ENCODE measurements at places on chromosomes 4 and X. TPM values are rescaled to one million over a fixed set of nuclear protein-coding genes. Genes with fewer than 3 reads are reported as not detected.

The MAGEA2 gene
- not detected for total RNA-seq

GRCh38 chr4:15042529-15043167 is 40.4 kb downstream of the CPEB2 start:
- H3K36me3 ChIP-seq = no peaks in the 10 kb centered on the region
- peaks cover 61% of the 10 kb centered on the region for H3K4me1 ChIP-seq
- no peak for DNase-seq
- H3K27ac ChIP-seq = no peak overlapping the region
- no peak overlapping the region for H3K4me3 ChIP-seq

GRCh38 chrX:118742176-118742575 is 14.8 kb downstream of the IL13RA1 start:
- no peaks in the 10 kb centered on the region for H3K27me3 ChIP-seq
- H3K4me3 ChIP-seq = no peak overlapping the region
- no peak overlapping the region for H3K27ac ChIP-seq

The CSAG1 gene
- total RNA-seq = not detected

DNA sequence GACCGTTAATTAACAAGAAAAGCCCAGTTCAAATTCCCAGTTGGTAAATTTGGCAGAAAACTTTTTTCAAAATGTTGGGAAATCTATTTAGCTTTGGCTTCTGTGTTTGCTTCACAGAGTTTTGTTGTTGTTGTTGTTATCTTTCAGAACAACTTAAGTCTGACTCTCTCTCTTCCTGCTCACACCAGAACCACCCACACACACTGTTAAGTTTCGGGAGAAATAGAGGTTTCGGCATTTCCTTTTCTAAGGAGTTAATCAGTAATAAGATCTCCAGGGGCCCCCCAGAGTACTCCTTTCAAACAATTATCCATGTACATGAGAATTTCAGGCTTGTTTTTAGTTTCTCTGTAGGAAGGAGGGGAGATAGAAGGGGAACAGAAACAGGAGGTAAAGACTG is 106.2 kb upstream of the PTCHD1 start:
- no peak overlapping the region for H3K27ac ChIP-seq
- no peaks in the 10 kb centered on the region for H3K36me3 ChIP-seq
- H3K4me3 ChIP-seq = no peak overlapping the region
- no peak for DNase-seq
- no peaks in the 10 kb centered on the region for H3K27me3 ChIP-seq

DNA sequence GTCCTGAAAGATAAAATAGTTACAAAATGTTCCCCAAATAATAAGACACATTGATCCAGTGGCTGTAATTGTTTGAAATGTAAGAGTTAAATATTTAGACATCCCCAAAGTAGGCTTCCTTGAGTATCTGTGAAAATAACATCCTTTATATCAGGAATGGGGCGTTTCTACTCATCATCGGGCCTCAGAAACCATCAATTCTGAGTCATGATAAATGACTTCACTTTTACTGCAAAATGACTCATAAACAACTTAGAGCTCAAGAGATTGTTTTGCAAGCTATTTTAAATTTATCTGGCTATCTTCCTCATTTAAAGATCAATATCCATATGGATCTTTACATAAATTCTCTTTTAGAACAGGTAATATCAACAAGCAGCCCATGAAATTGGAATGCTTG is 369.4 kb upstream of the CNKSR2 start:
- H3K4me3 ChIP-seq = no peak overlapping the region
- H3K27ac ChIP-seq = no peak overlapping the region
- no peaks in the 10 kb centered on the region for H3K36me3 ChIP-seq
- H3K27me3 ChIP-seq = no peaks in the 10 kb centered on the region

The TMEM271 gene
- not detected for total RNA-seq

GRCh38 chrX:23511793-23512192 is 155.5 kb upstream of the PRDX4 start:
- no peaks in the 10 kb centered on the region for H3K4me1 ChIP-seq
- H3K27ac ChIP-seq = no peak overlapping the region
- H3K36me3 ChIP-seq = no peaks in the 10 kb centered on the region
- no peak overlapping the region for H3K4me3 ChIP-seq

- no peaks in the 10 kb centered on the region for H3K4me1 ChIP-seq
- H3K27ac ChIP-seq = no peak overlapping the region
- DNase-seq = no peak
- H3K4me3 ChIP-seq = no peak overlapping the region
- H3K27me3 ChIP-seq = no peaks in the 10 kb centered on the region
Measured at GRCh38 chrX:100264200-100264599, 145.9 kb downstream of the PCDH19 start.

- no peak overlapping the region for H3K27ac ChIP-seq
- H3K4me3 ChIP-seq = no peak overlapping the region
- no peaks in the 10 kb centered on the region for H3K27me3 ChIP-seq
- H3K4me1 ChIP-seq = peaks cover 19% of the 10 kb centered on the region
Measured at GRCh38 chr4:159045321-159045720, 57.6 kb upstream of the RAPGEF2 start.

All from left ventricle myocardium inferior (tissue), 1 donor.